Peyer's patch (tissue), 4 donors: ENCODE measurements at places on chromosomes 6 and 20. TPM values are rescaled to one million over a fixed set of nuclear protein-coding genes. Genes with fewer than 3 reads are reported as not detected.

Gene TUBB
- 69.9 TPM for total RNA-seq

Gene KCNK15
- total RNA-seq = not detected

Gene ANKEF1
- 4.5 TPM for total RNA-seq

Gene ADTRP
- total RNA-seq = 143 TPM

Gene COL21A1
- not detected for total RNA-seq

Gene ANKRD6
- 0.57 TPM for total RNA-seq

Gene PSORS1C2
- total RNA-seq = not detected

Gene FKBP1C
- not detected for total RNA-seq

Gene AFDN
- total RNA-seq = 265 TPM

Gene ZNF337
- 17.3 TPM for total RNA-seq

Gene VPS52
- total RNA-seq = 102 TPM

Gene TAPBP
- 198 TPM for total RNA-seq

Gene LY6G6C
- not detected for total RNA-seq

Gene DSTN
- total RNA-seq = 151 TPM

Gene MATN4
- not detected for total RNA-seq

Gene GHRH
- total RNA-seq = not detected

Gene B4GALT5
- total RNA-seq = 8.3 TPM

Gene MLIP
- 32.1 TPM for total RNA-seq

Gene GPRC6A
- not detected for total RNA-seq

Gene OSBPL2
- 59.9 TPM for total RNA-seq

Gene STMND1
- not detected for total RNA-seq

Gene ABCC10
- total RNA-seq = 75.2 TPM

Gene WFDC2
- 12.4 TPM for total RNA-seq

Gene FAM209A
- not detected for total RNA-seq

Gene SLC22A2
- total RNA-seq = not detected

Gene ECI2
- 87.9 TPM for total RNA-seq
